ENCODE measurements at places on chromosomes 2 and 18. TPM values are rescaled to one million over a fixed set of nuclear protein-coding genes. Genes with fewer than 3 reads are reported as not detected.

PCARE gene
- not detected for total RNA-seq

DNA sequence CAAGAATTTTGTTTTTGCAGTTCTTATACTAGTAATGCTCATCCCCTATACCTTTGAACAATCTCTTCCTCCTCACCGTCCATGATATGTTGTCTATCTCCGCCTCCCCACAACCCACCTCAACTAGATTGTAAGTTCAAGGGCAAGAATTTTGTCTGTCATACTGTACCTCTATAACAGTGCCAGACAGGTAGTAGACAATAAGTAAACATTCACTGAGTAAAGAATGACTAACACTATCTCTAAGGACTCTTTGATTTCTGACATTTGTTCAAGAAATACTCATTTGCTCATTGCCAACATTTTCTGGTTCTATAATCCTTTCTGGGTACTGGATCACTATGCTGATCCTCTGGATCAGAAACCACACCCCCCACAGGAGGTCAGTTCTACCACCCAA is 82.4 kb downstream of the EXOC6B start:
- no peak for DNase-seq

DNA sequence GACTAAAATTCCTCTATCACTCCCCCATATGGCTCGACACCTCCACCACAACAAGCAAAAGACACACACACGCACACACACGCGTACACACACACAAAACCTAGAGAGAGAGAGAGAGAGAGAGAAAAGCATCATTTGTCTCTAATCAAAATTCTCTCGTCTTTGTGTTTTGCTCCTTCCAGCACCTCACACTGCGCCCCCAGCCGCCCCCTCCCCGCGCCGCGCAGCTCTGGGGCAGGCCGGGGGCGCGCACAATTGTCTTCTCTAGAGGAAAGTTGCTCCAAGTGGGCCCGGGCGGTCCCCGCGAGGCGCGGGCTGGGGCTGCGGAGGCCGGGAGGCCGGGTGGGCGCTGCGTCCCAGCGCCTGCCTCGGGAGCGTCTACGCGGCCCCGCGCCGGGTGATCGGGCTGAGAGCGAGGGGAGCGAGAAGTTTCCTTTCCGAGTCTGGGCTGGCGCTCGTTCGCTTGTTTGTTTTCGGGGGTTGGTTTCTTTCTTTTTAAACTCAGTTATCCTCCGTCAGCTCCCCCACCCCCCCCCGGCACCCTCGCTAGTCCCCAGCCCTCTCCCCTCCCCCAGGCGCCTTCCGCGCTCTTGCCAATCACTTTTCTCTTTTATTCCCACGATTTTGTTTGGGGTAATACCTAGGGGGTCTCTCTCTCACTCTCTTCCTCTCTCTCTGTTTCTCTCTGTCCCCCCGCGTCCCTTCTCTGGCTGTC is 4.1 kb downstream of the ZEB2 start:
- DNase-seq, result peak; percentile 64

- peak; percentile 68 for DNase-seq
These were observed 227.7 kb downstream of the RPIA start for GRCh38 chr2:88919087-88919738.

DNA sequence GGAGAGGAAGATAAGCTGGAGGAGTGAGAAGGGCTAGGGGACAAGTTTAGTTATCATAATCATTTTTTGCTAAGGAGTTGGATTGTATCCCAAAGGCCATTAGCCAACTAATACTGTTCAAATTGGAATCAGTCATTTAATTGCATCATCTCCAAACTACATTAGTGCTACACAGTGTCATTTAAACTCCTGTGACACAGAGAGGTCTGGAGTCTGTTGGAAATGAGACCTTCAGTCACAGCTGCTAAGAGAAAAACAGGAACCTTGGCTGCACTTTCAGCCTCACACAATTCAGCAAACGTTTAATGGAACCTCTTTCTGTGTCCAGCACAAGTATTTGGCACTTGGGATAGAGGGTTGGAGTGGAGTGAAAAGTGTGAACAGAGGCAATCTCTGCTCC is 175.5 kb upstream of the MGAT5 start:
- DNase-seq, result no peak

DNA sequence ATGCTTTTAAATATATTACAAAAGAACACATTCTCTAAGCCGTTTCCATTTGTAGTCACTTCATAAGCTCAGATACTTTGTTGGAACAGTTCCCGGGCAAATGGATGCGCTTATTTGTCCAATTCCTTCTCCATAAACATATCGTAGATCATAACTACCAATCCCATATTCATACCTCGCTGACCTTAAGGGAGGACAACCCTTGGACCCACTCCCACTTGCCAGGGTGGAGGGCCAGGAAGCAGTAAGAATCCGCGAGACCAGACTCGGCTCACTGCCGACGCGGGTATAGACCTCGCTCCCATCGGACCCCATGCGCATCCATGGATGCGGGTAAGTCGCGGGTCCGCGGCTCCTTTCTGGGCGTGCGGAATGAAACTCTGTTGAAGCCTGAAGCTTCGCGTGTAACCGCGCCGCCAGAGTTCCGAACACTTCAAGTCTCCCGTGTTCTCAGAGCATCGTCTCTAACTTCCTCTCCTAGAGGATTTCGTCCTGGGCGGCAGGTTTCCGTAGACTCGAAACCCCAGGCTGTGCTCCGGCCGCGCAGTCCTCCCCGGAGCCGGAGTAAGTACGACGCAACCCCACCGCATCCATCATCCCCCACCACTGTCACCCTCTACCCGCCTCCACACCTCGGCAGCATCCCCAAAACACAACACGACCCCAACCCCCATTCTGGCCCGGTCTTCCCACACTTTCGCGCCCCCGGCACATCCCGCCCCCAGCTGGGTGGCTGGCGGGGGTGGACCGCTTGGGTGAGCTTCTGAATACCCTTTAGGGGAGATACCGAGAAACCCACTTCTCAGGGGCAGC is 1.1 kb downstream of the DSC3 start:
- DNase-seq, result no peak
